ENCODE measurements at places on chromosomes 13 and 19.

- no peak for DNase-seq
These were observed 34.3 kb upstream of the SOHLH2 start for GRCh38 chr13:36248700-36249099.

DNA sequence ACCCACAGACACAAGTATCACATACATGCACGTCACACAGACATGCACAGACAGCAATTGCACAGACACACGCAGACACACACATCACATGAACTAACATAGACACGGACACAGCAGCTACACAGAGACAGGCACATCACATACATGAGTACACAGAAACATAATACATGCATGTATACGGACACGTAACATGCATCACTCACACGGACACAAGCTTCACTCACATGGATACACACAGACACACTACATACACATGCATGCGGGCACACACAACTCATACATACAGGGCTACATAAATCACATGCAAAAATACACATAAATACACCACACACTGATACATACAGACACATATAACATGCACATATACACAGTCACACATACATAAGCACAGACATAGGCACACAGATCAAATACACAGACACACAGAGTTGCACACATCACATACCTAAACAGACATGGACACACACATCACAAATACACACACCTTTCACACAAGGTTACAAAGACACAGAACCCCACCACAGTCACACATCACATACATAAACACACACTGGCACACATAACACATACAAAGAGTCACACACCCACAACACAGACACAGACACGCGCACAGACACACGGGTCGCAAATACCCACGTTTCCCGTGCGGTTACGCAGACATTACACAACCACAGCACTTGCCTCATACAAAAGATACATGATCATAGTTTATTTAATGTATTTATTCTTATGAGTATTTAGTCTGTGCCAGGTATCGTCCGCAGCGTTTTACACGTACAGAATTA lies 1.1 kb upstream of the LMTK3 start:
- DNase-seq: no peak

GRCh38 chr13:28357911-28358433 lies 137.0 kb downstream of the FLT1 start:
- DNase-seq: peak; percentile 20

GRCh38 chr19:14114439-14114838 lies 3.1 kb downstream of the PRKACA start:
- DNase-seq: no peak

- peak; percentile 56 for DNase-seq
These were observed 1.3 kb downstream of the ZNF616 start for GRCh38 chr19:52138278-52138982.

GRCh38 chr13:25455146-25455545 lies 83.4 kb downstream of the ATP8A2 start:
- no peak for DNase-seq

DNA sequence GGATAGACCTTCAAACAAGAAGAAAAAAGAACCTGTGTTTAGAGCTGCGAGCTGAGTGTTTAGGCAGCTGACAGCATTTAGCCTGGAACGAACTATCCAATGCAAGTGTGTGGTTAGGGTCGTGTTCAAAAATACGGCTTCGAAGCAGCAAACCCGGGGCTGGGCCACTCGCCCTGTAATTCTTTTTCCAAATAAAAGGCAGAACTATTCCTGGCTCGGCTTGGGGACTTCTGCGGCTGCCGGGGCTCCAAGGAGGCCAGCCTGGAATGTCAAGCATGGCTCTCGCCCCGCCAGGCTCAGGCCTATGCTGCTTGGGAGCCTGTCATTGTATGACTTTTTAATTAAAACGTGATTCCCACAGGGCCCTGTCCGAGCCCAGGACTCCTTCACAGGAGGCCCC lies 51.7 kb upstream of the KLF2 start:
- no peak for DNase-seq

DNA sequence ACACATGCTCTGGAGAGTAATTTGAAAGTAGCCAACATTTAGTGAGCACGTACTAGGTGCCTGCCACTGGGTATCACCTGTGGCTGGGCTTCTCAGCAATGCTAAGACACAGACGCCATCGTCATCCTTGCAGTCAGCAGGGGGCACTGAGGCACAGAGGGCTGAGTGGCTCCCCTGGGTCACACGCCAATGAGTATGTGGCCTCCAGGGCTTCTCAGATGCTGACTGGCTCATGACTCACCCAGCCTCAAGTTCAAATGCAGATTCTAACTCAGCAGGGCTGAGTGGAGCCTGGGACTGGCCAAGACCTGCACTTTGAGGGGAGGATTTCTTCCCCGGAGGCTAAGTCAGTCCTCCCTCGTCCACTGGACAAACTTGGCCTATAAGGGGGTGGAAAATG lies 115.1 kb upstream of the CACNA1A start:
- peak; percentile 68 for DNase-seq

- DNase-seq: peak; percentile 61
These were observed 160.4 kb upstream of the SGCG start for GRCh38 chr13:23020246-23020843.

DNA sequence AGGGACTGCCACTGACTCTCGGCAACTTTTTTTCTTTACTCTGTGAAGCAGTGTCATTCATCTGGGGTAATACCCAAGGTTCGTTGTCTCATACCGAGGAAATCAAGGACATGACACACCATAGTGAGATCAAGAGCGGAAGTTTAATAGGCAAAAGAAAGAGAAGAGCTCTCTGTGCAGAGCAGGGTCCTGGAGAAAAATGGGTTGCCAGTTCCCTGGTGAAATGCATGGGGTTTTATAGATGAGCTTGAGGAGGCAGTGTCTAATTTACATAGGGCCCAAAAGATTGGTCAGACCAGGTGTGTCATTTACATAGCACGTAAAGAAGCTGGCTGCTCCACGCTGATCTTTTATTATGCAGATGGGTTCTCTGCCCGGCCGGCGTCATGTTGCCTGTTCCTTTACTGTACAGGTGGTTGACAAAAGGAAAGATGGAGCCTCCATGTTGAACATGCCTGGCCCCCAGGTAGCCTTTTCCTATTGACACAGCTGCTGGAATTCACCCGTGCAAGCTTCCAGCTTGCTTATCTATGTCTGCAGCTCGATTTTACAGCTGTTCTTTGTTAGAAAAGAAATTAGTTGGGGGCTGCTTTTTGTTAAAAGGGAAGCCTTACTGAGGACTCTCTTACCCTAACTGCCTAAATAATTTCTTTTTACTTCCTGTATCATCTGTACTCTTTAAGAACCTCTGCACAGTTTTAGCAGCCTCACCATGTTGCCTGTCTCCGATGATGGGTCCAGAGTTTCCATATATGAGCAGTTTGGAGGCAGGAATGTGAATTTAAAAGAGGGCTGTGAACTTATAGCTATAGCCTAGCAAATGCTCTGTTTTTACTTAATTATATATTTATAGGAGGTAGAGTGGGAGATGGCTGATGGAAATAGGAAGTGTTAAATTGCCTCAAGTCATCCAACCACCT lies 98.0 kb upstream of the DIAPH3 start:
- no peak for DNase-seq

DNA sequence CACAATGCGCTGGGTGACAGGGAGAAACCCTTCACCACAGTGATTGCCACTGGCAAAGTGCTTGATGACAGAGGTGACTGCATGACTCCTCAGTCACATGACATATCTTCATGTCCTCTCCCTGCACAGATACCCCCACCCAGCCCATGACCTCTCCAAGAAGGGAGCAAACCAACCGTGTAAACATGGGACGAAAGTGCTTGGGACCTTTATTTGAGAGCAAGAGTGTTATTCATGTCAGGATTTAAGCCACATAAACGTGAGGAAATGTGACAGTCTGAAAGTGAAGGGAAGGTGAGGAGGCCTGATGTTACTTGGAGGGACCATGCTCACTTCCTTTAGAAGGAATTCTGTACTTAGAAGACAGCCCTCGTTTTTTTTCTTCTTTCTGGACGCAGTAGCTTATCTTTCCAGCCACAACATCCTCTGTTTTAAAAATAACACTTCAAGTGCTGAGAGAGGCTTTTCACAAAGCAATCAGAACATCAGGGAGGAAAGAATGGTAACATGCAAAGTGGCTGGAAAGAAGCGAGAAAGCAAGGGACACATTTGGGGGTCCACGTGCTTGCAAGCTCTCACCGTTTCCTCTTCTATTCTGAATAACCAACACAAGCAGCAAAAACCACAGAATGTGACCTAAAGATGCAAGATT lies 35.6 kb downstream of the EPS15L1 start:
- DNase-seq: no peak

DNA sequence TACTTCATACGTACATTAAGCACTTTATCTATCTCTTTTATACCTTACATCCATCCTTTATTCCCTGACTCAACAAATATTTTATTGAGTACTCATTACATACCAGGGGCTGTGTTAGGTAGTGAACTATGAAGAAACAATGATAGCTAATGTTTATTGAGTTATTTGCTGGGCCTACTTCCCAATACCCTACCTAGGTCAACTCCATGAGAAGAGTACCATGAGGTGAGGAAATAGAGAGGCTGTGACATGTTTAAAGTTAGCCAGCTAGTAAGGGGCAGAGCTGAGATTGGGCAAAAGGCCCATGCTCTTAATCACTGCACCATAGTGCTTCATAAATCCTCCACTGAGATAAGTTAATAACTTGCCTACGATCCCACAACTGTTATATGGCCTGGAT lies 79.9 kb downstream of the FREM2 start:
- DNase-seq: no peak

GRCh38 chr19:35038623-35039512 lies 2.7 kb upstream of the HPN start:
- DNase-seq: peak; percentile 21

DNA sequence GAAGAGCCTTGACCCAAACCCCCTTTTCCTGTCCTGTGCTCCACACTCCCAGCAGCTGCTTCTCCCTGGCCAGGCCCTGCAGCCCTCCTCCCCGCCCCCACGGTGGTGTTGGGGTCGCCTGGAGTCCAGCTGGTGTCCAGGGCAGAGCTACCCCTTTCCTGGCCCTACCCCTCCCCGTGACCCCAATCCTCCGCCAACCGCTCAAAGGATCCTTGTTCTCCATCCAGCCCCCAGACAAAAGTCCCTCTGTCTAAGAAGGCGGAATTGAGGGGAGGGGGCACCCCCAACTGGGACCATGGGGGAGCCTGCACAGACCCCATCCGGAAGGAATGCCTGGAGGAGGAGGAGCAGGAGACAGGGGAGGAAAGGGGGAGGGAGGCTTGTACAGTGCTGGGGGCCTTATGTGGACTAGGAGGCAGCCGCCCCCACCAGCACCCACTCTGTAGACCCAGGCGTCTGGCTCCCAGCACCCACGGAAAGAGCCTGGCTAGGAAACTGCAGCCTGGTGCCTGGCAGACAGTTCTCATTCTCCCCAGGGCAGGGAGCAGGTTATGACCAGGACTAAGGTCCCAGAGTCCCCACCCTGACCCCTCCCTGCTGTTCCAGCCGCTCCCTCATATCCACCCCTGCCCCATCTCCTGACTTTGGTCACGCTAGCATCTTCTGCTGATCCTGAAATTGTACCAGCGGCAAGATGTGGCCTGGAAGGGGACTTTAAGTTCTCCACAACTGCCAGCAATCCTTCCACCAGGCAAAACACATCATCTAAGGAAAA lies at the start of gene FXYD3:
TSS of gene FXYD3 (plus strand) at position 647 of the 775 bp plus-strand sequence. CDS start 3,554 bp downstream, outside the sequence.
- no peak for DNase-seq

DNA sequence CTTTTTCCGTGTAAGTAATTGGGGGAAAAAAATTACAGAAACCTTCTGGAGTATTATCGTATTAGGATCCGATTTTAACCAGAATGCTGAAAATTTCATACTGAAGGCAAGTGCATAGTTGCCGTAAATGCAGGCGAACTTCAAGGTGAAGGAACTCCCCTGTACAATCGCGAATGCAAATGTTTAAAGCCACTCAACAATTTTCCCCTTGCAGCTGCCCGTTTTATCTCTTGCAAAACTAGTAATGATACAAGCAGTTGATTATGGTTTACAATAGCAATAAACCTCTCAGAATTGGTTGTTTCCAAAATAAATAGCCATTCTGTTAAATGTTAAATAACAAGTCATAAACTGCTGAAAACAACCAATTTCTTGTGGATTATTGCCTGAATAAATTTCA lies 105.7 kb downstream of the DNAJC15 start:
- no peak for DNase-seq

GRCh38 chr13:34371108-34371507 lies 553.2 kb downstream of the RFC3 start:
- no peak for DNase-seq

GRCh38 chr13:75512253-75512652 lies 25.4 kb downstream of the COMMD6 start:
- DNase-seq: no peak

DNA sequence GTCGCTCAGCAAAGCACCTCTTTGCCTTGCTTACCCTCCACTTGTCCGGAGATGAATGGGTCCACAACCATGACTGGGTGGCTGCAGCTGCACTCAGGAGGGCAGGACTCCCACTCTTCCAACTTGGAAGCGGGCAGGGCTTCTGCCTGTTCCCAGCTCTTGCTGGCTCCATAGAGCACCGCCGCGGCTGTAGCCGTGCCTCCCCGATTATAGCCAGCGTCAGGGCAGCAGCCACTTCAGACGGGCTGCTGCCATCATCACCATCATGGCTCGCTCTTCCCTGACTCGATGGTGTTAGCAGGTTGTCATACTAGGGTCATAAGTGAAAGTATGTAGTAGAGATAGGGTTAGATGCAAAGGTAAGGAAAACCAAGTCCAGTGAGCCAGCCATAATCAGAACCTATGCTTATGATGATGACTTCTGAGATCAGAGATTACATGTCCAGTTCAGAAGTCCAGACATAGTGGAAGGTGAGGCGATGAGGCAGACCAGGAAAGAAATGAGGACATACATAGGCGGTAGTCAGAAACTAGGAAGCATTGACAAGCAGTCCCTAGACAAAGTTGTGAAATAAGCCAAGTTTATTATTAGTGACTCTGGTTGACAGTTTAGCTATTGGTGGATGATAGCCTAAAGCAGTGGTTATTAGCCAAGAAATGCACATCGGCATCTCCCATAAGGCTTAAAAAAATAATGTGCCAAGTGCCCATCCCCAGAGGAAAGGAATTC lies 4.4 kb upstream of the INTS6 start:
- no peak for DNase-seq

GRCh38 chr19:6223461-6224307 lies 56.1 kb downstream of the MLLT1 start:
- no peak for DNase-seq
